ENCODE measurements at places on chromosomes 3 and 15. TPM values are rescaled to one million over a fixed set of nuclear protein-coding genes. Genes with fewer than 3 reads are reported as not detected.

DNA sequence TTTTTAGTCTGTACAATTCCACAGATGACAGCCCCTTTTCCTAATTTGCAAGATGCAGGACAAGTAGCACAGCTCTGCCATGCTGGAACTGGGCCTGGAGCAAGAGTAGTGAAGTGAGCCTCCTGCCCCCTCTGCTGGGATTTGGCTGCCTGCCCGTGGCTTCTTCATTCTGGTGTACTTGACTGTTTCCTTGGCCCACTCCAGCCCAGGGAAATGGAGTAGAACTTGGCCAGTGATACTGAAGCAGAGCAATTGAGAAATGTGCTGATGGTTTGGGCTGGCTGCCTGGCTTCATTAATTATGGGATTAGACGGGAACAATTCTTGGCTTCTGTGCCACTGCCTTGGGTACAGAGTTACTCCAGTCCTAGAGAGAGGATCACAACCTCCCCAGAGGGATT lies 2.8 kb downstream of the GPD1L start:
- DNase-seq = no peak

DNA sequence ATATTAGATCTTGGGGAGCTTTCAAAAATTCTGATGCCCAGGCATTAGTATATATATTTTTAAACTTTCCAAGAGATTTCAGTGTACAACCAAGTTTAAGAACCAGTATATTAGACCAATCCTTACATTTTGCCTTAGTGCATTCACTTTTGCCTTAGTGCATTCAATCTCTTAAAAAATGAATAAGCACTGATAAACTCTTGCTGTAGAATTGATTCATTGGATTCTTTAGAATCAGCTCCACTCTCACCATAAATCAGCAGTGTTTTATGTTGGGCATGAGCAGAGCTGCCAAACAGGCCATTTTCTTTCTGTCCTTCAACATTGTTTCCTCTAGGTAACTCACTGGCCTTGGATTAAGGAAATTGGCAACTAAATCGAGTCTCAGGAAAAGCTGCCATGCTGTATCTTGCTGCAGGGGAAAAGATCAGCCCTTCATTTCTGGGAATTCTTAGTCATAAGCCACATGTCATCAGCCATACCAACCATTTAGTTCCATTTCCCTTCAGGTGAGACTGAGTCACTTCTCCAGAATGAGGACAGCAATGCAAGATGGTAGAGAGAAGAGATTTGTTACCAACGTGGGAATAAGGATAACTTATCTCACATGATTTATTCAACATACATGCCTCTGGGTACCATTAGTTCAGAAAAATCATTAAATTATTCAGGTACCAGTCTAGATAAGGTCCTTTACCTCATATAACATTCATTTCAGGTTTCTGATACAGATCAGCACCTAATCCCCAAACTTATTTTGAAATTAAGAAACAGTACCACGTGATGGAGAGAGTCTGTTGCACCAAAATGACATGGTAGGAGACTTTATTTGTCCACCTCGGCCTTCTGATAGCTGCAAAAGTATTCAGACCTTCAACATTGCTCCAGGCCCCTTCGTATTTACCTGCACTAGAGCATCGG lies 192.5 kb downstream of the P3H2 start:
- no peak for DNase-seq

- no peak for DNase-seq
These were observed 478 bp downstream of the GPR15 start for GRCh38 chr3:98532275-98532637.

- no peak for DNase-seq
These were observed 34.6 kb downstream of the SH3BP5 start for GRCh38 chr3:15297608-15298350.

GRCh38 chr15:99537344-99537743 lies 28.4 kb upstream of the MEF2A start:
- DNase-seq = no peak

DNA sequence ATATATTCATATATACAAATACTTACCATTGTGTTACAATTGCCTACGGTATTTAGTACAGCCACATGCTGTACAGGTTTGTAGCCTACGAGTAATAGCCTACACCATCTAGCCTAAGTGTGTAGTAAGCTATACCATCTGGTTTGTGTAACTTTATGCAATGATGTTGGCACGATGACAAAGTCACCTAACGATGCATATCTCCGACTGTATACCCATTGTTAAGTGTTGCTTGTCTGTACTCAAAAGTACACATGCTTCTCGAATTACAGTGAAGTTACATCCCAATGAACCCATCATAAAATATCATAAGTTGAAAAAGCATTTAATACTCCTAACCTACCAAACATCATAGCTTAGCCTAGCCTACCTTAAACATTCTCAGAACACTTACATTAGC lies 327.1 kb downstream of the KBTBD8 start:
- no peak for DNase-seq

GRCh38 chr15:84033793-84034553 lies 201.6 kb upstream of the GOLGA6L4 start:
- no peak for DNase-seq

DNA sequence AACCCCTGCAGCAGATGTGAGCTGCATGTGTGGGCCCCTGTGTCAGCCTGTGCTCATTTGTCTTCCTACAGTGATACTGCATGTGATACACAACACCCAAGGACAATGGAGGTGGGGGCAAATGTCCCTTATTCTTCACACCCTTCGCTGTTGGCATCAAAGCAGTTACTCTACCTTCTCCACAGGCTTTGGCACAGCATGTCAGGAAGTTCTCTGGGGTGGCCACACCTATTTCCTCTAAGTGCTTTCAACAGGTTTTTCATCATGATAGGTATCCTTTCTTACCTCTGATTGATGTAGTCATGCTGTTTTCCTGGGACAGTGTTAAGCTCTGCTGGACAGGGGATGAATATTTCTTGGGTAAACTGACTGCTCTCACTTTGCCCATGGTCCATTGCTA lies 29.5 kb downstream of the ZNF662 start:
- no peak for DNase-seq

- DNase-seq = no peak
These were observed 89.0 kb upstream of the PFN2 start for GRCh38 chr3:150059729-150060128.

DNA sequence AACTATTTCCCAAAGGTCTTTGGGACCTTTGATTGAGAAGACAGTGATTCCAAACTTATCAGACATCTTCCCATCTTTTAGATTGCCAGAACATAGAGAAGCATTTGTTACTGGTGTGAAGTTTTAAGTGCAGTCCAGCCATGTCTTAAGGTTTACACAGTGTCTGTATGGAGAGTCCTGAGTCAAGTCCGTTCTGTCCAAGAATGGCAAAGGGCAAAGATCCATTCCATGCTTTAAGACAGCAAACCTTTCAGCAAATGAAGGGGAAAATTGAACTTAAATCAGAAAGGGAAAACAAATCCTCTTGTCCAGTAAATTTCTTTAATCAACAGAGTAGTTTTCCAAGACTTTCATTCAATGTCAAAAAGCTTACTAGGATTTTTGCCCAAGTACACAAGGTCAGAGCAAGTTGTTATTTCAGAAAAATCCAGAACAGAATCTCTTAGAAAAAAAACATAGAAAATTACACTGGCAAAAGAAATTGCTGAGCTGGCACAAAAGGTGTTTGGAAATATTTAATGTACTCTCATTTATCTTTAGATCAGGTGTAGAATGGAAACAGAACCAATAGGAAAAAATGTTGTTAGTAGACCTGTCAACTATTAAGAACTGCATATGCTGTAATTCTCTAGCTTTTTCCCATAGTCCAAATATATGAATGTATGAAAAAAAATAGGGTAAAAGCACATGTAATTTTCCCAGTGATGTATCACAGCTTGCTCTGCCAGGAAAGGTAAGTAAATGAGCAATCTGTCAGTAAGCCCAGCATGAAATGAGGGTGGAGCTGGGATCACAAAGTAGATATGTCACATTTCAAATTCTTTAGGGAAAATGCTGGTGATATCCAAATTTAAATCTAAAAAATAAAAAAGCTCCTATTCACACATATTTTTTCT lies 1099.9 kb downstream of the TUSC7 start:
- no peak for DNase-seq

- DNase-seq = peak; percentile 83
These were observed 26.7 kb downstream of the MELTF start for GRCh38 chr3:197002701-197003454.

- no peak for DNase-seq
These were observed 17.8 kb downstream of the PDCD10 start for GRCh38 chr3:167716920-167717319.

GRCh38 chr15:55907797-55908196 lies 85.6 kb downstream of the NEDD4 start:
- no peak for DNase-seq

- no peak for DNase-seq
These were observed 13.7 kb upstream of the COL8A1 start for GRCh38 chr3:99624496-99625236.

Gene NR2E3
- 1.2 TPM for total RNA-seq

Gene PLA1A
- total RNA-seq = not detected

Gene GATM
- 7.3 TPM for total RNA-seq

Gene TMCO5A
- not detected for total RNA-seq

Gene MED12L
- 13.5 TPM for total RNA-seq

Gene SLC28A2
- not detected for total RNA-seq
